ENCODE measurements at places on chromosomes 4 and X.

- DNase-seq, result no peak
Measured at GRCh38 chr4:182325397-182325796, 82.2 kb downstream of the TENM3 start.

GRCh38 chr4:38867478-38868058, at the start of gene FAM114A1:
Gene FAM114A1, plus strand, starts transcription at chr4:38867806. Its CDS starts 10,273 bp downstream, at chr4:38878079.
- DNase-seq, result peak; percentile 51

DNA sequence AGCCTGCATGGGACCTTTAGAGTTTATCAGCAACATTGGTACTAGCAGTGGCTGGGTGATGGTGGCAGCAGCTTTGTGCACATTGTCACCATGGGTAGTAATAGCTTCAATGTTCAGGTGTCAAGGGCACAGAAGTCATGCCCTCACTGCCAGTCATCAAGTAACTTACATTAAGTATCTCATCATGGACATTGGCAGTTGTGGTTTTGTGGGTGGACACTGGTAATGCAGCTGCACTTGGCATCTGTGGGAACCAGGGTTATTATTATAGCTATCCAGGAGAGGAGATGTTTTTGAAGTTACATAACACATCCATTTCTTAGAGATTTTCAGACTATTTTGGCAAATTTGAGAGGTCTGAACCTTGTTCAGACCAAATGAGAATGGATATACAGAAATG, 243.2 kb upstream of the NOCT start:
- DNase-seq, result no peak

DNA sequence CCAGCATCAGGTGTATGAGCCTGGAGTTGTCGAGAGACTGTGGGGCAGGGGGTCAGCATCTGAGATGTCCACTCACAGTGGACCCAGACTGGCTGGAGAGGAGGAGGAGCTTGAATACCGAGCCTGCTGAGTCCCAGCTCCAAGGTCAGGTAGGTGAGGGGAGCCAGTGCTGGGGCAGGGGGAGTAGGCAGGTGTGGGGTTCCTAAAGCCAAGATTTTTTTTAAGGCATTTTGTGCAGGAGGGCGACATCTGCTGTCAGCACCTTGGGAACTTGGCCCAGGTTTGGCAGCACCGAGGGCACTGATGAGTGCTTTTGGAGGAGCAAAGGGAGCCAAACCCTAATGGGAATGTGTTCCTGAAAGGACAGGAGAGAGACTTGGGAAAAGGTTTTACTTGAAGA, 64.2 kb upstream of the MSANTD1 start:
- no peak for DNase-seq

DNA sequence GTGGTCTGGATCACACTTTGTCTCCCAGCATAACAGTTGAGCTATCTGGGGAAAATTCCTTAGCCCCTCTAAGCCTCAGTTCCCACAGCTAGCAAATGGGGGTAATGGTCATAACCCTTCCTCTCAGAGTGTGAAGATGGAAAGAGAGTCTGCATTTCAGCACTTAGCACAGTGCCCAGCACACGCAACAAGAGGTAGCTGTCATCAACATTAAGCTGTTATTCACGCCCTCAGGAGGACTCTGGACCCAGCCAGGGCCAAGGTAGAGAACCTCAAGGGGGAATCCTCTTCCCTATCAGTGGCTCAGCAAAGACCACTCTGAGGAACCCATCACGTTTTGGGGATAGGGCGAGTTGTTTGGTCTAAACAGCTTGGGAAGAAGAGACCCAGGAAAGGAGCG, 258.6 kb downstream of the FBXW7 start:
- DNase-seq, result no peak

DNA sequence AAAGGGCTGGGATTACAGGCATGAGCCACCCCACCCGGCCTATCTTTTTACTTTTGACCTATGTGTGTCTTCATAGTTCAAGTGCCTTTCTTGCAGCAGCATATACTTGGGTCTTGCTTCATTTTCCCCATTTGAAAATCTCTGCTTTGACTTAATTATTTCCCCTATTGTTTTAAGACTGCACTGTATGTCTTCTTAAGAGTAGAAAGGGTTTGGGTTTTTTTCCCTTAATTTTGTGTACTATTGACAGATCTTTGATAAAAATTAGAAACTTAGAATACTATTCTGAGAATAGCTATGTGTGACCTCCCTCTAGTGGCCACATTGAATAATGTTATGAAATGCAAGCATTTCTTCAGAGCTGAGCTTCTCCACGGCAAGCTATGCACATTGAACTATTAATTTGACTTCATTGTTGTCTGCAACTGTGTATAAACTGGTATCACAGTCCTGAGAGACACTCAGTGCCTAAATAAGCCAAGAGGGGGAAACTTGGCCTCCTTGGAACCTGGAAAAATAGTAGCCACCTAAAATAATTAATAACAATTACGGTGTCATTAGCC, 8.7 kb upstream of the SLC25A4 start:
- DNase-seq, result no peak

DNA sequence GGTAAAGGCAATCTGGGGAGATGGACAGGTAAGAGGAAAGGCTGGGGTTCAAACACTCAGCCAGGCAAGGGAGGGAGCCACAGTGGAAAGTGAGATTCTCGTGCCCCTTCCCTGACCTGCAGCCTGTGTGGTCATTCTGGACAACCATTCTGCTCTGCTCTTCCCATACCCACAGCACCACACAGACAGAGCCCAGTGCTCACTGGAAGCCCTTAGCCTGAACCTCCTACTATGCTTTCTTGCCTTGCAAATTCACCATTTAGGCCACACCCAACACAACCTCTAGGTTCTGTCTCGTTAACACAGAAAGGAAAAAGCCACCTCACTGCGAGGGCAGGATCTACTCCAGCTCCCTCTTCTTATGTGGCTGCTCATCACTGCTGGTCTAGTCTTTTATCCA, 92.7 kb downstream of the SHISA3 start:
- DNase-seq, result no peak

DNA sequence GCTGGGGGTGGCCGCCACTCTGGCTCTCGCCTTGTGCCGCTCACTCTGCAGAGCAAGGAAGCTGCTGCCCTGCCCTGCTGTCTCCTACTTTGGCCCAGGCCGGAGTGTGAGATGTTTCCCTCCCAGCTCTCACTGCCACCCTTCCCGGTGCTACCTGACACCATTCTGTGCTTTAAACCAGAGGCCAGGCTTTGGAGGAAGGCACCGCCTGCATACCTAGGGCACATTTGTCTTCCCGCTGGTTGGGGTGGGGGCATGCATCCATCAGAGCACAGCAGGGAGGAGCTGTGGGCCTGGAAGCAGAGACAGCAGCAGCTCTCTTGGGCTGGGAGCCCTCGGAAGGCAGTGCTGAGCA, 96.9 kb upstream of the PSAPL1 start:
- no peak for DNase-seq

DNA sequence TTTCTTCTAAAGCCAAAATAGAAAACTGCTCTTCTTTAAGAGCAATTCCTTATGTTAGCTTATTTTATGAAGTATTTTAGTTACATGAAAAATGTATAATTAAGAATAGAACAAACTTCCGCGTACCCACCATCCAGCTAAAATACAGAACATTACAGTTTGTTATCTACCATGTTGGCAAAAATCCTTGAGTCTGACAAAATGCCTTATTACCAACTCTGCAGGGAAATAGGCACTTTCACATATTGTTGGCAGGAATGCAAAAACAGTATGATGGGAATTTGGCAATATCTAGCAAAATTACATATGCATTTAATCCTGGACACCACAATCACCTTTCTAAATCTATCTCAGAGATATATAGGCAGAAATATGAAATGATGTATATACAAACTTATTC, 32.4 kb upstream of the SLAIN2 start:
- no peak for DNase-seq

GRCh38 chr4:10157478-10158332, 41.1 kb upstream of the WDR1 start:
- DNase-seq, result peak; percentile 36

GRCh38 chrX:9488586-9488985, 23.7 kb downstream of the TBL1X start:
- no peak for DNase-seq

GRCh38 chr4:124583797-124584196, 128.7 kb downstream of the ANKRD50 start:
- DNase-seq, result no peak

DNA sequence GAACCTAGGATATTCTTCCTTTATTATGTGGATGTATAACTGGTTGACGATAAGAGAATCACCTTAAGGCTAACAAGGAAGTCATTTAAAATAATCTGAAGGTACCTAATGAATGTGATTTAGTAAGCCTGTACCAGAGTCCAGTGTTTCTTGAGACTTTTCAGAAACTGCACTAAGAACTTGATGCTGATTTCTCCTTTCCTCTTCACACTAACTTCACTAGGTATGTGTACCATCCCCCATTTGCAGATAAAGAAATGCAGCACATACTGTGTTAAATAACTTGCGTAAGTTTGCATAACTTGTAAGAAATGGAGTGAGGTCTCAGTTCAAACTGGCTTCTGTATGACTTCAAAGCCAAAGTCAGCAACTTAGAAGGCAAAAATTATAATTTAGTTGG, 63.3 kb downstream of the ELOVL6 start:
- no peak for DNase-seq

GRCh38 chr4:149113804-149114430, 671.7 kb upstream of the NR3C2 start:
- no peak for DNase-seq

DNA sequence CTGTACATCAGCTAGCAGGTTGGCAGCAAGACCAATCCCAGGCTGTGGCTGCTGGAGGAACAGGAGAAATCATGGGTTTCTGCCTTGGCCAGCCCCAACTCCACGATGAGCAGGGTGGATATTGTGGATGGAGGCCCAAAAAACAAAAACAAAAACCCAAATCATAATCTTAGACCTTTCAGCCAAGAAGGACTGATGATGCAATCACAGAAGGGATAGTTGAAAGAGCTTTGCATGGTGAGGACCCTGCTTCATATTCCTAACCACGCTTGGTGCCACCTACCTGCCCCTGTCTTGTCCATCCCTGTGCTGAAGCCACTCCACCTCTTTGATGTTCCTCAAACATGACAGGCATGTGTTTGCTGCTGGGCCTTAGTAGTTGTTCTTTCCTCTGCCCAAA, 68.8 kb upstream of the CT45A1 start:
- no peak for DNase-seq

GRCh38 chr4:31408121-31408520, 688.0 kb downstream of the PCDH7 start:
- no peak for DNase-seq

DNA sequence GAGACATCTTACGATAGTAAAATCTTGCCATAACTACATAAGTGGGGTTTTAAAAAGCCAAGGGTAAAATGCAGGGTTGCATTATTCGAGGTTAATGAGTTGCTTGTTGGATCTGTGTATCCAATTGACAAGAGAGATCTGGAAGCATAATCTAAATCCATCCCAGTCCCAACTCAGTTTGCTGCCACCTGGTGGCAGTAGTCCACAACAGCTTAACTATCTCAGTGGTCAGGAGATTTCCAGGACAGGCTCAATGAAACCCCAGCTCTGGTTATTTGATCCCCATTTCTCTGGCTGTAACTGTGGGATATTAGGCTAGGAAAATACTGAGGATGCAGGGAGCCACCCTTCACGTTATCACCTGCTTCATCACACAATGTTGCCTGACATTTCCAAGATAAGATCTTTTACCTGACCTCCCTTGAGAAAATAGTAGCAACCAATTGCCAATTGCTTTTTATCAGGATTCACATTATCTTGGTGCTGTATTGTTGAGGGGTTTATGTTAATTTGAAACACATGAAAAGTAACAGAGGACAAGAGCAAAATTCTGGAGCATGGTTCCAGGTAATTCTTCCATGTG, 88.2 kb upstream of the TNIP3 start:
- DNase-seq, result peak; percentile 31

- no peak for DNase-seq
Measured at GRCh38 chrX:46791927-46792809, 33.2 kb upstream of the SLC9A7 start.

GRCh38 chr4:139900964-139901376, 235.4 kb downstream of the MGST2 start:
- no peak for DNase-seq

DNA sequence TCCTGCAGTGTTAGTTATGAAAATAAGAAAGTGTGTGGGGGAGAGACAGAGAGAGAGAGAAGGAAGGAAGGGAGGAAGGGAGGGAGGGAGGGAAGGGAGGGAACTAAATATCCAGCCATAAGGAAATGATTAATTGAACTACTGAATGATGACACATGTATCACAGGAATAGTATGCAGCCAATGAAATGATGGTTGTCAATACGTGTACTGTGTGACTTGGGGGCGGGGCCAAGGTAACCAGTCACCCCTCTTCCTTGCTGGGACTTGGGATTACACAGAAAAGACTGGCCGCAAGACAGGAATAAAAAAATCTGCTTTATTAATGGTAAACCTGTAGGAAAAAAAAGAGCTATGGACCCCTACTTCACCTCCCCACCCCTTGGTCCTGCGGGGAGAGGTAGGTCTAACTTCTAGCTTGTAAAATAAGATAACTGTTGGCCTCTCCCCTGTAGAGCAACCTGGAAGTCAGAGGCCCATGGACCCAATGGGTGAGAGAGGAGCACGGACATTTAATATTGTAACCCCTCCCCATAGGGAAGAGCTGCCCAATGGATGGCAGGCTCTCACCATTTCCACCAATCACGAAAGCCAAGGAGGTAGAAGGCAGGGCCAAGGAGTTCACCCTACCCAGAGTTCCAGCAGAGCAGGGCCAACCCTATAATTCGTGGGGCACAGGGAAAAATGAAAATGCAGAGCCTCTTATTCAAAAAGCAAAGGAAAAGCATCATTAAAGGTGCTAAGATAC, 7.4 kb downstream of the PPP2R2C start:
- DNase-seq, result no peak

DNA sequence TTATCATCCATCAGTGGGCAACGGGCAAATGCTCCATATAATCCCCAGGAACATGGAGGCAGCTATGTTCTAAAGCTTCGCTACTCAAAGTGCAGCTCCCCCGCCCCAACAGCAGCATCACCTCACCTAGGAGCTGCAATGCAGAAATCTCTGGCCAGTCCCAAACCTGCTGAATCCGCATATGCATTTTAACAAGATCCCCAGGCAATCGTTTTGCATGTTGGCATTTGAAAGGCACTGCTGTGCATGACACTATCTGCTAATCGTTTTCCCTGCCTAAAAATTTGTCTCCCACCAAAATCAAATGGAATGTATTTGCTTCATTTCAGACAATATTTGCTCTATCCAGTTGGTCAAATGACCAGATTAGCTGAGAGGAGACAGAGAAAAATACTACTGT, 15.2 kb downstream of the ADGRG2 start:
- DNase-seq, result no peak

- no peak for DNase-seq
Measured at GRCh38 chr4:2771264-2771663, 15.1 kb upstream of the TNIP2 start.

GRCh38 chr4:103171006-103171405, 27.1 kb downstream of the CENPE start:
- DNase-seq, result no peak

GRCh38 chr4:150588316-150588715, 6.4 kb downstream of the MAB21L2 start:
- no peak for DNase-seq

- no peak for DNase-seq
Measured at GRCh38 chr4:55498051-55498450, 48.7 kb downstream of the CLOCK start.

GRCh38 chrX:29876733-29877132, 338.6 kb upstream of the MAGEB2 start:
- DNase-seq, result no peak

Data from progenitor cell of endocrine pancreas (in vitro differentiated cells).